Kidney glomerular epithelial cell (primary cell): ENCODE measurements at places on chromosomes 6 and 20.

DNA sequence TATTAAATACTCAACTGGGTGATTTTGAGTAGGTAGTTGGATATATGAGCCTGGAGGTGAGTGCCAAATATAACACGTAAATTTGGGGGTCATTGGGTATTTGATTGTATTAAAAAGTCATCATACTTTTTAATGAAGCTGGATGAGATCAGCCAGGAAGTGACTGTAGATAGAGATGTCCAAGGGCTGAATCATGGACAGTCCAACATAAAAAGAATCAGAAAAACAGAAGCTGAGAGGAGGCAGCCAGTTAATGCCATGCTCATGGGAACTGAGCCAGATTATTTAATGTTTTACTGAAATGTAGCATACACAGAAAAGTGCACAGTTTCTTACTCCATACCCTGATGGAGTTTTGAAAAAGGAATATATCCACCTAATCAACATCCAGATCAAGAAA lies 435.5 kb upstream of the PLCB4 start:
- peak; percentile 39 for DNase-seq

DNA sequence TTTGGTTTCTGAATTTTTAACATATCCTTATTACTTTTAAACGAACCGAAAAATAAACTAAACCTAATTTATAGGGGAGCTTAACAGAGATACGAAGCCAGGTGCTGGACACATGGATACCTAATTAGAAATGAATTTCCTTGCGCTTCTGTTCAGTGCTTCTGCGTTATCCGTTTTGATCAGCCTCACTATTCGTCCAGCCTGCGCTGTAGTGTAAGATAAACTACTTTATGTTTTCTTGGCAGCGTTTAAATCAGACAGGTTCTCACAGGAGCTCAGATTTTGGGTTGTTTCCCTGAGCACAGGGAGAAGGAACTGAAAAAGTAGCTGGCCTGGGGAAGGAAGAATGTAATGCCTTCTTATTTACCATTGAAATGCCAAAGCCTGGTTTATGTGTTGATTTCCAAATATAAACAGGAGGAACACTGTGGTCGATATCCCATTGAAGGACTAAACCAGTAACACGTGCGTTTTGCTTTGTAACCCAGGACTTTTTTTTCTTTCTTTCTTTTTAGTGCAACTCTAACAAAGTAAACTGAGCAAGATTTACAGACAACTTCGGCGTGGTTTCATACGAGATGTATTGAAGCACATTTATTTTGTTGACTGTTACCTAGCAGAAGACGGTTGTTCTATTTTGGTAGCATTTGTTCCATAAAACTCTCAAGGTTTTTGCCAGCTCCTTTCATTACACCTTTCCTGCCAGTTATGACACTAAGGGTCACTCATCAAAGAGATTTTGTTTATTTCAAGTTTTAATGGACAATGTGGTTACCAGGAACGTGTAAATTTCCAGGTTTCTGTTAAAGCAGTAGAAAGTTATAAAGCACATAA lies 214.8 kb upstream of the HEY2 start:
- DNase-seq, result no peak

GRCh38 chr20:53579581-53580375 lies 13.9 kb downstream of the ZNF217 start:
- DNase-seq, result no peak

- DNase-seq, result no peak
These were observed 301.2 kb downstream of the TBC1D32 start for GRCh38 chr6:121033091-121033490.

DNA sequence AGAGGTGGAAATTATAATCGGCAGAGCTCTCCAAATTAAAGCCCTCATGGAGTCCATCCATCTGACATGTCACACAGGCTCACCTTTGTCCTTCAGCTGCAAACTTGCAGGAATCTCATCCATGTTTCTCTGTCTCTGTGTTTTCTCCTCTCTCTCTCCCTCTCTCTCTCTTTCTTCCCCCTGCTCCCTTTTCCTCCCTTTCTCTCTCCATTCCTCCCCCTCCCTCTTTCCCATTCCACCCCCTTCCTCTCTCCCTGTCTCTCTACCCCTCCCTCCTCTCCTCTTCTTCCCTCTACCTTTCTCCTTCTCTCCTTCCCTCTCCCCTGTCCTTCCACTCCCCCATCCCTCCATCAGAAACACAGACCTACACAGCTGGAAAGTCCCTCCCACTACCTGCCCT lies 6.8 kb downstream of the NCR2 start:
- DNase-seq, result no peak

DNA sequence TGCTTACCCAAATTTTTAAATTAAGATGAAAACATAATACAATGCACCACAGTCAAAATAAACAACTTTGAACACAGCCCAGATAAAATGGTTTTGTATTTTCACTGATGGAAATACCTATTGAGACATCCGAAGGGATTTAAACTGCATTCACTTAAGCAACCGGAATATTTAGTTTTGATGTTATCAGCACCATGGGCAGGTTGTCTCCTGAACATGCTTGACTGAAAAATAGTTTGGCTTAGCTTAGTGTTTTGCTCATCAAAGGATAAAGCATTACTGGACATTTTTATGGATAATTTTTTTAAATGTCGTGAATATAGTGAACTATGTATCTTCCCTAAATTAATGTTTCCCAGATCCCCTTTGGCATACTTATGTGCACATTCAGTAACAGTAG lies 177.5 kb downstream of the GJA1 start:
- DNase-seq, result no peak

- DNase-seq, result no peak
These were observed 44.2 kb upstream of the TIAM2 start for GRCh38 chr6:154950979-154951344.

DNA sequence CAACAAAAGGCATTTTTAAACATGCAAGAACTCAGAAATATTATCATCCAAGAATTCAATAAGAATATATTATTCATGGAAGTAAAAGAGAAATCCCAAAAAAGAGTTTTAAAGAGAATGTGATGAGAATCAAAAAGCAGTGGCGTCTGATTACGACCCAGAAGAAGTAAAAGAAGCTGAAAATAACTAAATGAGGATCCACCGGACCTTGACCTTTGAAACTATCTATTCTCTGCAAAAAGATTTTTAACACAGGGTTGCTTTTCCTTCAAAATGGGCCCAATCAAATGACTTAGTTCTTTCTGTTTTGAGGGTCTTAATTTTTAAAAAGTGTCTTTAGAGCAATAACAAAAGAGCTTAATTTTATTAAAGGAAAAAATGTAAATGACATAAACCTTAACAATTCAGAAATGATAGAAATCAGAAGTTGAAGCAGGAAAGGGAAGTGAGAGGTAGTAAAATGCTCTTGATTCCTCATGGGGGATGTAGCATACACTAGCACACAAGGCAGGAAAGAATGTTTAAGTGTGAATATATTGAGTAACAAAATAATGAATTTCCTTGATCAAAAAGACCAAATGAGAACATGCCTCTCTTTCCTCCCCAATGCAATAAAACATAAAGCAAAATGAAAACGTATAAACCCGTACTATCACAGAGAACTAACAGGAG lies 223.1 kb upstream of the PRDM1 start:
- no peak for DNase-seq

- no peak for DNase-seq
These were observed 7.4 kb downstream of the SERPINB1 start for GRCh38 chr6:2834262-2834661.

DNA sequence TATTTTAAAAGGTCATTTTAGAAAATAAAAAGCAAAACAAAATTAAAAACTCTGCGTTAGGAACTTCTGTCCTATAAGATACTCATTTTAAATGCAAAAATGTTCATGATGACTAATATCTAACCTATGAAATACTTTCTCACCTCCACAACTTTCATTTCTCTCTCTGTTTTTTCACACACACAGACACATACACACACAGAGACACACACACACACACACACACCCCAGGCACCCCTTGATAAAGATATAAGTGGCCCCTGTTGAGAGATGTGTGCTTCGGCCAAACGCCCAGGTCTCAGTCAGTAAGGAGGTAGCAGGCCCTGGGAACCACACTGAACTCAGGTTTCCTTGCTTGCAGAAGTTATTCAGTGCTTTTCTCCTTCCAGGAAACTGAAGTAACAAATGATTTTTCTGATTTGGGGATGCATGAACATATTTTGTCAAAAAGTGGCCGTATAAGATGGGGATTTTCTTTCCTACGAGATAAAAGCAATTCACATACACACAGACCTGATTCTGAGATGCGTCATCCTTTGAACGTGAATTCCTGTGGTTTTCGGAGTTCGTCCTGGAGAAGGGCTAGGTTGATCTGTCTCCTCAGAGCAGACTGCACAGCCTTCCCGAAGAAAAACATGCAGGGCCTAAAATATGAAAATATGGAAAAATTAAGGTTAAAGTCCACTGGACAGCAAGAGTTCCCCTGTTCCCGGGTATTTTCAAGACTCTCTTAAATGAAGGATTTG lies 306.8 kb upstream of the FOXQ1 start:
- no peak for DNase-seq

DNA sequence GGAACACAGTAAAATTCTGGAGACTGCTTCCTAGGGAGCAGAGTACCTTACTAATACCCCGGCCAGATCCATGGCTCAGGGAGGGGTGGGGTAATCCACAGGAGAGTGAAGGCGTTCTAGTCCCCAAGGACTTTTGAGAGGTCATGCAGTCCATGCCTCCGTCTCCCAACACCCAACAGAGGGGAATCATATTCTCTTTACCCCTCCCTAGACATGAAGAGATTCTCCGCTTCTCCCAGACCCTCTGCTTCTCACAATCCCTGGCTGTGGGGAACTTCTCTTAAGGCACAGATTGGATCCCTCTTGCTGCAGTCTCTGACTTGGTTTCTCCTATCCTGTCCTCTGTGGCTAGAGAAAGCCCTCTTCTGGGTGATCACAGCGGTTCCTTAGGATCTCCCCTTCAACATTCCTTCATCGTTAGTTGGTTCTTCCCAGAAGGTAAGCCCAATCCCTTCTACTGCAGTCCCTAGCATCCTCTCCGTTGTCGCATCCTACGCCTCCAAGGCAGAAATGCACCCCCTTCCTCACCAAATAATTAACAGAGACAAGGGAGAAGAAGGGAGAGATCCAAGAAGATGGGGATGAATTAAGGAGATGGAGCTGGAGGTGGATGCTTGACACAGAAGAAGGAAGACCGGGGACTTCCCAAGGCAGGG lies 562 bp downstream of the GGT7 start:
- DNase-seq, result no peak

DNA sequence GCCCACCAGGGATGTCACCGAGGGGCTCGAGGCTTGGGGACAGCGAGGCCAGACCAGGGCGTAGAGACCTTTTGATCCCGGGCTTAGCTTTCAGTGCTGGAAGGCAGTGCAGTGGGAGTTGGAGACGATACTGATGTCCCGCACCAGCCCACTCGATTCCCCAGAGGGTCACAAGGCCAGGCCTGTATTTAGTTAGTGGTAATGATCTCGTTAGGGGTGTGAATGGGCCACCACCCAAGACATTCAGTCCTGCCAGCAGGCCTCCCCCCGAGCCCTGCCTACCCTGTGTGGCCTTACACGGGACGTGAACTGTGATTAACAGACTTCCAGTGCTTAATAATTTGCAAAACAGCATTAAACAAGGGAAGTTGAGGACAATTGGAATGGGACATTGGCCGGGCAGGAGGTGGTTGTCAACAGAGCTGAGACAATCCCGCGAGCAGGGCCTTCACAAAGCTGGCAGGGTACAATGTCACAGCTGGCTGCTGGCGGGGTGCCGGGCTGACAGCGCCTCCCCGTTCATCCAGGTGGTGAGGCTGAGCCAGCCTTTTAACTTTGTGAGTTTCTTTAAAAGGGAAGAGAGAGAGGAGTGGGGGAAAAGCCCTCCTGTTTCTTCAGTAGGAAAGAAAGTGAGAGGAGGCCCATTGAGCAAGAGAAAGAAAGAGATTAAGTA lies 175.3 kb upstream of the RALGAPA2 start:
- DNase-seq, result no peak

- no peak for DNase-seq
These were observed 275.2 kb upstream of the CNR1 start for GRCh38 chr6:88441346-88441745.

DNA sequence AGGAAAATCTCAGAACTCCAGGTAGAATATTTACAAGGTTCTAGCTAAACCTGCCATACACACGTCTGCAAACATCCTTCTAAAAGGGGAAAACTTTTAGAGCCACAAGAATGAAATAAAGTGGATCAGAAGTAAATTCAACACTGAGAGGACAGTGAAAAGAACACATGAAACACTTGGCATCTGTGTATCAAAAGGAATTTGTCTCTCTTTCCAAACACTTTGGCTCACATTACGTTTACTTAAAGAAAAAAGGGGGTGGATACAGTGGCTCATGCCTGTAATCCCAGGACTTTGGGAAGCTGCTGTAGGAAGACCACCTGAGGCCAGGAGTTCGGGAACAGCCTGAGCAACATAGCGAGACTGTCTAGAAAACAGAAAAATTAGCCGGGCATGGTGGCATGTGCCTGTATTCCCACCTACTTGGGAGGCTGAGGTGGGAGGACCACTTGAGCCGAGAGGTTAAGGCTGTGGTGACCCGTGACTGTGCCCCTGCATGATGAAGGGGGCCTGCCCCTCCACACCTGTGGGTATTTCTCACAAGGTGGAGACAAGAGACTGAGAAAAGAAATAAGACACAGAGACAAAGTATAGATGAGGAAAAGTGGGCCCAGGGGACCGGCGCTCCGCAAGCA lies 35.4 kb downstream of the NINL start:
- DNase-seq, result no peak

- DNase-seq, result no peak
These were observed 30.0 kb upstream of the TGM2 start for GRCh38 chr20:38194971-38195504.
